SK-N-MC (cell line): ENCODE measurements at places on chromosomes 3 and 15.

- no peak for DNase-seq
These were observed 88.0 kb downstream of the TBC1D2B start for GRCh38 chr15:77989296-77990143.

GRCh38 chr3:124116906-124117305 lies 125.0 kb upstream of the ROPN1 start:
- no peak for DNase-seq

DNA sequence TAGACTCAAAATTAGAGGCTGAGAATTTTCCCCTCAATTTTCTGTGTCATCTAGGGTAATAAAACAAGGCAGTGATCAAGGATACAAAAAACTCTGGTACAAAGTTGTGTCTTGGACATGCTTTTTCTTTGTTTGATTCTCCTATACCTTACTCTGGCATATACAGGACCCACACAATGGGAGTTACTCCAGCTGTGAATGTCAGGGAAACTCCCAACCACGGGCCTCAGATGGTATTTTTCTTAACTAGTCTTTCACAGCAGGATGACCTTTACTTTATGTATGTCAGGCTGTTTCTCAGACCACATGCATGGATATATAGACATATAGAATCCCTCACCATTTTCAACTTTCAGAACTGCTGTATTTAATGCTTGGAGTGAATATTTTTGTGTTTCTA lies 41.3 kb downstream of the FEZF2 start:
- no peak for DNase-seq

- no peak for DNase-seq
These were observed 355.8 kb upstream of the IL12A start for GRCh38 chr3:159632851-159633250.

- DNase-seq: no peak
These were observed 43.9 kb downstream of the B3GNT5 start for GRCh38 chr3:183296944-183297343.

GRCh38 chr15:83571820-83572707 lies 81.9 kb upstream of the ADAMTSL3 start:
- DNase-seq: no peak

GRCh38 chr3:149267565-149267964 lies 45.9 kb upstream of the CP start:
- no peak for DNase-seq

DNA sequence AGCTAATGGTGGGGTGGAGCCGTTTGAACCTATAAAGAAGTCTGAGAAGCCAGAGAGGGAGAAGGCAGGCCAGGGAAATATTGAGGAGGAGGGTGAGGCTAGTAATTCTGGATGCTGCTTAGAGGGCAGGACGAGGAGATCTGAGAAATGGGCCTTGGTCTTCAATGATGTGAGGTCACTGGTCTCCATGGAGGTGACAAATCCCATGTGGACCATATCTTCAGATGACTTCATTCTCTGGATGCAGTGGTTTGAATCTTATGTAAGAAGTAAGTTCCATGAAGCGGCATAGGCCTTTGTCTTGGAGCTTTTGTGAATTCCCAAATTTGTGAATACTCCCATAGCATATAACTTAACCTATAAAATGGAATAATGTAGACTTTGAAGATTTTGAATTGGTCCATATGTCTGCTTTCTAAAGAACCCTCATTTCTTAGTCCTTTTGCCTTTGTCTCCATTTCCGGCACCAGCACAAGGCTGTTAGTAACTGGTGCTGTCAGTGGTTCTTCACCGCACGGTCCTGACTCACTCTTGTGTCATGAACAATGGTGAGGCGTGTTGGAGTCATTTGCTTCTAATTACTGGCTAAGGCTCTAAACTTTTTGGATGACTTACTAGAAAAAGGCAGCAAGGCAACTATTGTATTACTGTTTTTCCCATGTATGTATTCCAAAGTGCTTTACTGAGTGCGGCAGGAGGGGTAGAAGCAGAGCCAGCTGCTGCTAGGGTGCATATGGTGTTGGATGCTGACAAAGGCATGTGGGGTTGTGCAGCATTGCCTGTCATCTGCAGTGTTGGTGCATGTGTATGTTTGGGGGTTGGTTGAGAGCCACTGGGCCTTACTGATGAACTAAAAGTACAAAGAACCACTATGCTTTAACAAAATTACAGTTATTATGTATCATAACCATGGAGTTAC lies 279.3 kb upstream of the C2CD4B start:
- DNase-seq: no peak

DNA sequence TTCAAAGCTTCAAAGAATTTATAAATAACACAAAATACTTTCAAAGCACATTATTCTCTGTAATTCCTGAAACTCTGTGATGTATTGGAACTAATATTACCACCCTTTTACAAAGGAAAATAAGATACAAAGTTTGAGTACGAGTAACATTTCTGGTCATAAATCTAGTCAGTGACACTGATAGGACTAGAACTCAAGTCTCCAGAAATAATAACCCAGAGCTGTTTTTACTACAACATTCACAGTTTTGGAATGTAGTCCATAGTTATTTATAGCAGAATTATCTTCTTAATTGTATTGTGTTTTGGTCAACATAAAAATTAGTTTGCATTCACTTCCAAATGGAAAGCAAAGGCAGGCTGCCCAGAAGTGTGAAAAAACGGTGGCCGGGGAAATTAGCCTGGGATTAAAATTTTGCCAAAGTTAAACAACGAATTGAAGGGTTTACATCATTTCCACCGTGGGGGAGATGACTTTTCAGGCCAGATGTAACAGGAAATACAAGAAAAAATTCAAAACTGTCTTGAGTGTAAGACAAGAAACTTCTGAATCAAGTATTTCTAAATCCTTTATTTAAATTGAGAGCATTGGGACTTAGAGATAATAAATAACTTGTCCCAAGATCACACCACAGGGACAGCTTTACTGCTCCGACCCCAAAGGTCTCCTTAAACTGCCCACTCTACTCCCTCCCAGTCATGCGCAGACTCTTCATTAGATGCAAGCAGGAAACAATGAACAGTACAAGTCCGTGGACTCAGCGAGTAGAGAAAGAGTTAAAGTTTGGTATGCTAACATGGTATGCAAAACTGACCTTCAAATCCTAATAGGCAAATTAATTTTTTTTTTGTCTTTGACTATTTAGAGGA lies 74.3 kb upstream of the VGLL4 start:
- DNase-seq: no peak

GRCh38 chr15:50390554-50391264 lies 33.5 kb upstream of the USP8 start:
- DNase-seq: no peak

DNA sequence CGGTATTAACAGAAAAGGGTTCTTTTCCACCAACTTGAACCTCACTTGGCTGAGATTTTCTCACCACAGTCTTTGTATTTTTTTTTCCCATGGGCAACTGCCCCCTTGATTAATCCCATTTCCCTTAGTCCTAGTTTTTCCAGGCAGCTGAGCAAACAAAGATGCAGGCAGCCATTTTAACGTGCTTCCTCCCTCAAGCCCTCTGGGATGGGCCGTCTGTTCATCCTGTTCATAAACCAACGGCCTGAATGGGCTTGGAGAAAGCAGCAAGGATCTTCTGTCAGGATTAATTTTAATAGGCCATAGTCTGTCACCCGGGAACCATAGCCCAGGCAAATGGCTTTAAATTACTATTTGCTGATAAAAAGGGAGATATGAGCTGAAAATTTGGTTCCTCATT lies 10.4 kb upstream of the POLR2M start:
- DNase-seq: no peak

GRCh38 chr3:138019281-138020069 lies 9.5 kb downstream of the CLDN18 start:
- DNase-seq: no peak

DNA sequence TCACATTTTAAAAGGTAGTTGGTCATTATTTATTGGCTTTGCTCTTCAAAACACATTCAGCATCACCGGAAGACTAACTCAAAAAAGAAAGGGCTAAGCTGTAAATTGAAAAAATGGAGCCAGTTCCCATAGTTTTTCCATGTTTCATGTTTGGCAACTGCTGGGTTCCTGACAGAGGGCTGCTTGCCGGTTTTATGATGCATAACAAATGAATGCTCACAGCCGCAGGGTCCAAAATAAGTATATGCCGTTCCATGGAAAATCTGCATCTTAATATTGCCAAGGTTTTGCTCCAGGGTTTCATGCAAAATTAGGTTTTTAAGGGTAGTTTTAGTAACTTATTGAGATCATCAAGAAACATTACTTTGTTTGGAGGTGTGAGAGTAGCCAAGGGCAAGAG lies 15.8 kb downstream of the SLC12A1 start:
- peak; percentile 50 for DNase-seq

DNA sequence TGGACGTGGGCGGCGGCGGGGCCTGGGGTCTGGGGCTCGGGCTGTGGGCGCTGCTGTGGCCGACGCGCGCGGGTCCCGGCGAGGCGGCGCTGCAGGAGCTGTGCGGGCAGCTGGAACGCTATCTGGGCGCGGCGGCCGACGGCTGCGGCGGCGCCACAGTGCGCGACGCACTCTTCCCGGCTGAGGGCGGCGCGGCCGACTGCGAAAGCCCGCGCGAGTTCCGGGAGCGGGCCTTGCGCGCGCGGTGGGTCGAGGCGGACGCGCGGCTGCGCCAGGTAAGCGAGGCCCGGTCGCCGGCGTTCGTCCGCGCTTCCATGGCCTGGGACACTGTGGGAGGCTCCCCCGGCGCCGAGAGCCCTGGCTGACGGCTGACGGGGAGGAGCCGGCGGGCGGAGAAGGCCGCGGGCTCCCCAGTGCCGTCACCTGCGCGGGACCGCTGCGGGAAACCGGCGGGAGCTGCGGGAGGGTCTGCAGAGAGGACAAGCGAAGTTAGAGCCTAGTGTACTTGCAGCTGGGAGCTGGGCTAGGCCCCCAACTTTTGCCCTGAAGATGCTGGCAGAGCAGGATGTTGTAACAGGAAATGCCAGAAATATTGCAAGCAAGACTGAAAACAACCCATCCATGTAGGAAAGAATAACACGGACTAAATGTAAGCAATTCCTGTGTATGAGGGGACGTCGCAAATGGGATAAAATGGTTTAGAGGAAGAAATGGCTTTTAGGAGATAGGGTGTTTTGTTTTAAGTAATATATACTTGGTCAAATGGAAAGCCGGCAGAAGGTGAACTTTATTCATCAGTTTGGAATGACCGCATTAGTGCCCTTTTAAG lies 847 bp downstream of the WHAMM start:
- peak; percentile 6 for DNase-seq

DNA sequence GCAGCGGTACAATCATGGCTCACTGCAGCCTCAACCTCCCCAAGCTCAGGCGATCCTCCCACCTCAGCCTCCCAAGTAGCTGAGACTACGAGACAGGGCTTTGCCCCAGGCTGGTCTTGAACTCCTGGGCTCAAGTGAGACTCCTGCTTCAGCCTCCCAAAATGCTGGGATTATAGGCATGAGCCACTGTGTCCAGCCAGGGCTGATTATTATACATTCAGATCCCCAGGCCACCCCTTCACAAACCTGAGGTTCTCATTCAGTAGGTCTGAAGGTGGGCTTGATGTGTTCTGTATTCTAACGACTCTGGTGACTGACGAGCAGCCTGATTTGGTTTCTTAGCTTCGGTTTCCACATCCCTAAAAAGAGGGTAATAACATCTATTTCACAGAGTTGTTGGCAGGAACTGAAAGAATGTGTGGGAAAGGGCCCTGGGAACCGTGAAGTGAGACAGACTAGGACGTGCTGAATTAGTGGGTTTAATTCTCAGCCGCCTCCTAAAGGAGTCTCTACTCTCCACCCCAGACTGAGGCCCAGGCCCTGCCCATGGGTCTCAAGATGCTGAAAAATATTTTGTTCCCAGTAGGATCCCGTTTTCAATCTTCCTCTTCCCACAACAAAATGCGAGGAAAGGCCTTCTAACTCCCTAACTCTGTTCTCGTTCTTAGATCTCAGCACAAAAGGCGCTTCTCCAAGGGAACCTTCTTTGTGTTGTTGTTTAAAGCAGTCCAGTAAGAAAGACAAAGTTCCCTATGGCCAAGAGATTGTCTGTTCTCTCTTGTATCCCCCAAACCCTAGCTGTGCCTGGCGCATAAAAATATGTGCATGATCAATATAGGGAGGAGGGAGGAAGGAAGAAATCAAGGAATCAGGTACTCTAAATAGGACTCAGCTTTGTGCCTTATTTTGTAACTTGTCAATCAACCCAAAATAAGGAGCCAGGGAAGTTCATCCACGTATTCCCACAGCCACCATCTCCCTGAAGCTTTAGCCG lies 210.0 kb upstream of the TOPAZ1 start:
- DNase-seq: no peak

DNA sequence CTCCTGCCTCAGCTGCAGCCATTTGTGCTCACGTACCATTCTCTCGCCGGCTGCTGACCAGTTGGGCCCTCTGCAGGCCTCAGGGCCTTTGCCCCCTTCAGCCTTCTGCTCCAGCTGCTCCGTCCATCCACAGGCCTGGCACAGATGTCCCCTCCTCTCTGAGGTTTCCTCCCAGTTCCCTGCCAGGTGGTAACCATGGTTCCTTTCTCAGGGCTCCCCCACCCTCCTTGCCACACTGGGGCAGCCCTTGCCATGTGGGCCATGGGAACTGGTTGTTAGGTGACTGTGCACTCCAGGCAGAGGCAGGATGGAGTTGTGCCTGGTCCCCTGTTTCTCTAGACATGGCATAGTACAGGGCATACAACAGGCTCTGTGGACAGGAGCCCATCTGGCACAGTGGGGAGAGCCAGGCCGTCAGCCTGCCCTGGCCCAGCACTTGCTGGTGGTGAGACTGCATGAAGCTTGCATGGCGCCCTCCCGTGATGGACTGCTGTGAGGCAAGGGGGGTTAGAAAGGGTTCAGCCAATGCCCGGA lies 148.9 kb downstream of the DNAJB8 start:
- DNase-seq: no peak

- no peak for DNase-seq
These were observed 395.2 kb upstream of the AZI2 start for GRCh38 chr3:28743831-28744230.

- no peak for DNase-seq
These were observed 20.1 kb downstream of the LRRC2 start for GRCh38 chr3:46545818-46546630.

DNA sequence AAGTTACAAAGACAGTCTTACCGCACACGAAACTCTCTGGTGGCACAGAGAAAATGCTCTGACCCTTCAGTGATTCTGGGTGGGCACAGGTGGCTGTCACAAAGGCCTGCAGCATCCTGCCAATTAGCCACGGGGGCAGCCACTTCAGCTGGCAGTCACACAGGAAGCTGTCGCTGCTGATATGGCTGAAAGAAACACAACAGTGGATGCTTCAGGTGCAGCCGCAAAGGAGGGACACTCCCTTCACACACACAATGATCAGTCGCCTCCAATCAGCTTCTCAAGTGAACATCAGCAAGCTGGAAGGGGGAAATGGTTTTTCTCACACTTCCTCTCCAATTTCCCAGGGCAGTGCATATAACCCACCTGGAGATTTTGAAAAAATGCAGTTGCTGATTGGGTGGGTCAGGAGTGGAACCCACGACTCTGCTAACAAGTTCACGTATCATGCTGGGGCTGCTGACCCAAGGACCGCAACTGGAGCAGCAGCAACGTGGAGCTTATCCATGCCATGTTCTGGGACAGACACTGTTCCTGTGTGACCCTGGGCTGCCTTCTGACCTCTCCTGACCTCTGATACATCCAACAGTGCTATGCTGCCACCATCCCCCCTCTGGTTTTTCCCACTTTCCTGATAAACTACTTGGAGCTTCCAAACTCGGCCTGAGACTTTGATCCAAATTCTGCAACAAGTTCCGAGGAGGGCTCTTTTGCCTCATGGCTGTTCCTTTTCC lies 106.6 kb downstream of the LRIG1 start:
- no peak for DNase-seq
